Activated naive CD4-positive, alpha-beta T cell treated with anti-CD3 and anti-CD28 coated beads for 36 hours (primary cell): ENCODE measurements at places on chromosomes 16 and 17.
A peak's percentile ranks its signal among the peaks of the same experiment; 100 is the strongest.

GRCh38 chr17:61601297-61601696, 10.3 kb upstream of the NACA2 start:
- no peak for DNase-seq

DNA sequence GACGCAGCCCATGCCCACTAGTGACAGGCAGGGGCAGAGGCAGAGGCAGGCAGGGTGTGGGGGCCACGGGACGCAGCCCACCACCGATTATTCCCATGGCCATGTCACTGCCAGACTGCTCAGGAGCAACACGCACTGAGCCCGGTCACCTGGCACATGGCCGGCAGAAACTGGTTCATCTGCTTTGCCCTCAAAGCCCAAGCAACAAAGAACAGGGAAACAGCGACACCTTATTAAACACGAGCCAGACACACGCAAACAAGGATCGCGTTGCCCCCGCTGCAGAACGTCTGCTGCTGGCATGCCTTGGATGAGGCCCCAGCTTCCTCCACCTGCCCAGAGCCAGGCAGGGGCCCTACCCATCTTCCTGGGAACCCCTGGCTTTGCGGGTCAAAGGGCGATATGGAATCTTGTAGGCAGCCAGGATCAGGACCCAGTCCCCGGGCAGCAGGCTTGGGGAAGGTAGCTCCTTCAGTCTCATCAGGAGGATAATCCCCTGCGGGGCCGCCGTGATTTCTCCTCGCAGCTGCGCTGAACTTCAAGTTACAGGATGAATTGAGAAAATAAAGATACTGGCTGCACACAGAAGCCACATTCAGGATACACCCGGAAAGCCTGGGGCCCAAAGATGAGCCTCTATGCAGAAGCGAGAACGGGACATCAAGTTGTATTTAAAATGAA, 4.8 kb downstream of the TBC1D16 start:
- no peak for DNase-seq

- DNase-seq, result no peak
Observed at GRCh38 chr17:326010-326621, 26.5 kb downstream of the RPH3AL start.

DNA sequence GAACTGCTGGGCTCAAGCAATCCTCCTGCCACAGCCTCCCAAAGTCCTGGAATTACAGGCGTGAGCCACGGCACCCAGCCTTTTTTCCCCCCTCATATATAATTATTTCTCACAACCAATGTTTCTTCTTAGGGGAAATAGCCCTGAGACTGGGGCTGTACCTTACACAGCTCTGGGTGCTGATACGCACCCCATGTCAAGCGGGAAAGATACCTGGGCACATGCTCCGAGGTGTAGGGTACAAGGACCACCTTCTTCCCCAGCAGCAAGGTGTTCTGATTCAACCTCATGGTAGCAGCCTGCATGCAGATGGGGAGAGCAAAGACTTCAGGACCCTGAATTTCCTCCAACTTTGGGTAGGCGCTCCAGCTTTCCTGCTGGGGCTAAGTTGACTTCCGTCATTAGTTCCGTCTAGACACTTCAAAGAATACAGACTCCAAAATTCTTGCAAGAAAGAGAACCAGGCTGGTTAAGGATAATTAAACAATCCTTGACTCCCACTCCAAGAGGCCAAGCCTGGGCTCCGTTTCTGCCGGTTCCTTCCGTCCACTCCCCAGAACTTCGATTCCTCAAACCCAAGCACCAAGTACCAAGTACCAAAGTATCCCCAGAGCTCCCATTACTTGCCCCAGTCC, 619 bp downstream of the NAT9 start:
- DNase-seq, result no peak

DNA sequence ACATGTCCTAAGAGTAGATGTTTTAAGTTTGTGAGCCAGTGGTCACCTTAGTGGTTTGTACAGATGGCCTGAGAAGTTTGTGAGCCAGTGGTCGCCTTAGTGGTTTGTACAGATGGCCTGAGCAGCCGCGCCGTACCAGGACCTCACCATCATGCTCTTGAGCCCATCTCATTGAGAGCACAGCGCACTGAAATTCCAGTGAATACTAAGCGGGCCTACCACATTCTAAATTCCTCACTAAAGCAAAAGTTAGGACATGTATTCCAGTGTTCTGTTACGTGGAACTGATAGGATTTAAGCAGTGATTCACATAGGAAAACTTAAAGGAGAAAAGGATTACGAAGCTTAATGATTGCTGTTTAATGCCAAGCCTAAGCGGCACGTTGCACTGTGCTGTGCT, 3.9 kb downstream of the USP10 start:
- DNase-seq, result no peak

- DNase-seq, result no peak
Observed at GRCh38 chr16:84752600-84752999, 52.8 kb downstream of the USP10 start.

- no peak for DNase-seq
Observed at GRCh38 chr17:63170795-63171194, 204.8 kb downstream of the TANC2 start.

GRCh38 chr16:77767211-77767610, 21.2 kb upstream of the VAT1L start:
- DNase-seq, result no peak

GRCh38 chr17:49941427-49941826, 27.6 kb upstream of the DLX4 start:
- DNase-seq, result no peak

DNA sequence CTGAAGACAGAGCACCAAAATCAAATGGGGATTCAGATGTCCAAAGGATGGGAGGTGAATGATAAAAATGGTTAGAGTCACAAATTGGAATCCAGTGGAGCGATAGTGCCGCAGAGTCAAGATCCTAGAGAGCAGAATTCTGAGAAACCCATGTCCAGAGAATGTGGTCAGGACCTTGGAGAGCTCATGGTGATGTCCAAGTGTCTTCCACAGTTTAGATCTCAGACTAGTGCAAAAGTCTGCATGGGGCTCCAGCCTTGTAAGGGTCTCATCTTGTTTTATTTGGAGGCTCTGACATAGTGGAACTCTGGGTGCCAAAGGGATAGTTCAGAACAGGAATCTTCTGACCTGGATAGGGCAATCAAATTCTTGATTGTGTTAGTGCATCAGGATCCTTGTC, 245.9 kb upstream of the HSBP1 start:
- DNase-seq, result no peak

- peak; percentile 60 for DNase-seq
Observed at GRCh38 chr16:11100239-11100750, 155.7 kb downstream of the SOCS1 start.

- no peak for DNase-seq
Observed at GRCh38 chr16:16032271-16032979, 83.0 kb downstream of the ABCC1 start.

DNA sequence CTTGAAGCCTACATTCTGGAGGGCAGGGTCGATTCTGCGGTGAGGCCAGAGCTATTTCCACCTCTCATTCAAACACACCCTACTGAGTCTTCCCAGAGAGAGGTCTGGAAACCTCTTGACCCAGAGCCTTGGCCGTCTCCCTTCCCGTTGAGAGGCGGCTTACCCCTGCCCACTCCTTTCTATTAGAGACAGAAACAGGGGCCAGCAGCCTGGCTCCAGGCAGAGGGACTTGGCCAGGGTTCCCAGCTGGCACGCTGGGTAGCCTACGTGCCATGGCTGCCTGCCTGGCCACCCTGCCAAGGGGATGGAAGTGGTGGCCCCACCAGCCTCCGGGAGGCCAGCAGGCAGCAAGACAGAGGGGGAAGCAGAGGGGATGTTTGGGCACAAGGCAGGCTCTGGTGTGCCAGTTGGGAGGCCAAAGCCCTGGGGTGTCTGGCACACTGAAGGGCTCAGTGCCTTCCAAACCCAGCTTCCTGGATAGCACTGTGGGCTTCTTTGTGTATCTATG, 6.0 kb downstream of the STAC2 start:
- DNase-seq, result no peak
